ENCODE measurements at places on chromosomes 1 and 21.

DNA sequence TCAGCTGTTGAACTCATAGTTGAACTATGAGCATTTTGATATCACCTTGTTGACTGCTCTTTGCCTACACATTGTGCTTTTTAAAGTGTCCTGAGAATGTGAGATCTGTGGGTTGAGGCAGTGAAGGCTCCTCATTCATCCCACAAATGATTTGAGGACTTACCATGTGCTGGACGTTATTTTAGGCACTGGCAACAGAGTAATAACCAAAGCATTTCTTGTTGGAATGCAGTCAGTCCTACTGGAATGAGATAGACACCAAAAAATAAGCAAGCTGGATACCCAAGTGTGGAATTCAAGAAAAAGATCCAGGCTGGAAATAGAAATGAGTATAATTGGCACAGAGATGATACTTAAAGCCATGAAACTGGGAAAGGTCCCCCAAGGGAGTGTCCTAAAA is 73.4 kb downstream of the ZP4 start:
- DNase-seq = no peak

DNA sequence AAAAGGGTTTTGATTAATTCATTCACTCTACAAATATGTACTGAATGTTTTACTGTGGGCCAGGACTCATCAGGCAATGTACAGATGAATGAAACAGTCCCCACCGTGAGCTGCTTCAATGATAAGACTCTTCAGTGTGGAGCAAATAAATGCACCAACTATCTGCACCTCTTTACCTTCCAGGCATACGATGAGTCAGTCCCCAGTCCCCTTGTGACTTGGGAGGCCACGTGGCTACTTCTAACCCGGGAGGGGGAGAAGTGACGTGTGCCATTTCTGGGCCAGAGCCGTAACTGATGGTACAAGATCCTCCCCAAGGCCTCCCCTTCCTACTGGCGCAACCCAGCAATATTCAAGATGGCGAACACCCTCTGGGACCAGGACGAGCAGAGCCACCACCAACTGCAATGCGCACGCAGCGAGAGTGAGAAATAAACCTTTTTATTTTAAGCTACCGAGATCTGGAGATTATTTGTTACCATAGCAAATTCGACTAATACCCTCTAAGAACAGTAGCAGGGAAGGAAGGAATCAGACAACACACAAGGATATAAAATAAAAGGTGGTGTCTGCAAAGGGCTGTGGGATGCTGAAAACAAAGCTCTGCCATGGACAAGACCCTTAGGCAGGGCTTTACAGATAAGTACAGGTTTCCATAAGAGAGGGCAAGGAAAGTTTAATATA is 74.5 kb downstream of the NPHP4 start:
- no peak for DNase-seq

DNA sequence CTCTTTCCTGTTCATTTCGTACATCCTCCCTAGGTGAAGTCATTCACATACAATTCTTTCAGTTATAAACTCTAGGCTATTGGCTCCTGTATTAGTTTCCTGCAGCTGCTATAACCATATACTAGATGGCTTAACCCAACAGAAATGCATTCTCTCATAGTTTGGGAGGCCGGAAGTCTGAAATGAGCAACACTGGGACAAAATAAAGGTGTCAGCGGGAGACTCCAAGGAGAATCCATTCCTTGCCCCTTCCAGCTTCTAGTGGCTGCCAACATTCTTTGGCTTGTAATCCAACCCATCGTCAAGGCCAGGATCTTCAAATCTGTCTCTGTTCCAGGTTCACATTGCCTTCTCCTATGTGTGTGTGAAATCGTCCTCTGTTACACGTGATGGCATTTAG is 71.3 kb downstream of the TOR3A start:
- DNase-seq = no peak

DNA sequence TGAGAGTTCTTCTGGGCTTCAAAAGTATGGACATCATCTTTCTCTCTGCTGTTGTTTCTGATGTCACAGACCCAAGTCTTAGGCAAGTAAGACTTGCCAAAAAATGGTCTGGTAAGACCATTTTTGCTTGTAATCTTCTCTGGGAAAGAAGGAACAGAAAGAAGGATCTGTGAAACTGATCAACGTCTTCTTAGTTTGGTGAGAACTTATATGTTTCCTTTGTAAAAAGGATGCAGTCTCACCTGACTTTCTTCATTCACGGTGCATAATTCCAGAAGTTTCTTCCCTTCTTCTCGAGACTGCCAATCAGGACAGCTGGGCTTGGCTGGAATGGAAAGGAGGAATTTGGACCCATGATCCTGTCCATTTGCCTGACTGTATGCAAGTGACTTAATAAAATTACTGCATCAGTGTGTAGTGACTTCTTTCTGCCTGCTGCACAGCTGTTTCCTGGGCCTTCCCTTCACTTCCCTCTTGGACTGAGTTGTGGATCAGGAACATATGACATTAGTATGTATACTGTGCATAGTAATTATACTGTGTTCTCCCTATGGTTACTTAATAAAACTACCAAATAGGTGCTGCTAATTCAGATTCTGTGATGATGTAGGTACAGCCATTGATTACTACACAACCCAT is 7.6 kb upstream of the DENND1B start:
- no peak for DNase-seq

- DNase-seq = no peak
Measured at GRCh38 chr1:113978863-113979702, at the start of gene OLFML3. TSS of gene OLFML3 (plus strand) at chr1:113979474. CDS start at chr1:113979517, 43 bp downstream.

DNA sequence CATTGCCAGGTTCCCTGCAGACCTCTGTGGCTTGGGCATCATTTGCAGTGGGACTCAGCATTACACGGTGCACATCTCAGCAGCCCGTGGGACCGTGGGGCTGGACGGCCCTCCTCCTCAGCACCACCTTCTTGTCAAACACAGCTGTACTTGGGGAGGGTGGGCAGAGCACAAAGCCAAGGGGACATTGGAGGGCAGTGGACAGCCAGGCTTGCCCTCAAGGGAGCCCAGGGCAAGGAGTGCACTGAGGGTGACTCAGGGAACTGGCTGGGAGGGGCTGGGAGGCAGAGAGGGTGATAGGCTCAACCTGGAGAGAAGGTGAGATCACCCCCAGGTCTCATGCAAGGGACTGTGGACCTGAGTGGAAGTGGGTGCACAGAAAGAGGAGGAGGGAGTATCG is 3.4 kb downstream of the CAPN9 start:
- no peak for DNase-seq

DNA sequence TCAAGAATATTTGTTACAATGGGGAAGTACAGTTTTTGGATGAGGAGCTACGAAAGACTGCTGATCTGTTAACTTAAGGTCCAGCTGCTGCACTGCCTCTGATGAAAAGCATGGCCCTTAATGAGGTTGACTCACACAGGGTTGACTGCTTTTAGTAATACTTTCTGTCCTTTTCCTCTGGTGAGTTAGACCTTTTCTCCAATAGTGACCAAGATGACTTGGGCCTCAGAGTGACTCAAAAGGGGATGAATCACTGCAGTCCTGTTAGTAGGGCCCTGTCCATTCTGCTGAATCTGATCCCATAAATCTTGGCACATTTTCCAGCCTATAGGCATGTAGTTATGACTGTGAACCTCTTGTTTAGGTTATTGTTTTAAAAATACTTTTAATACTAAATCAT is 2.7 kb downstream of the DISP1 start:
- DNase-seq = no peak

GRCh38 chr1:218666263-218666662 is 321.1 kb downstream of the TGFB2 start:
- DNase-seq = no peak

DNA sequence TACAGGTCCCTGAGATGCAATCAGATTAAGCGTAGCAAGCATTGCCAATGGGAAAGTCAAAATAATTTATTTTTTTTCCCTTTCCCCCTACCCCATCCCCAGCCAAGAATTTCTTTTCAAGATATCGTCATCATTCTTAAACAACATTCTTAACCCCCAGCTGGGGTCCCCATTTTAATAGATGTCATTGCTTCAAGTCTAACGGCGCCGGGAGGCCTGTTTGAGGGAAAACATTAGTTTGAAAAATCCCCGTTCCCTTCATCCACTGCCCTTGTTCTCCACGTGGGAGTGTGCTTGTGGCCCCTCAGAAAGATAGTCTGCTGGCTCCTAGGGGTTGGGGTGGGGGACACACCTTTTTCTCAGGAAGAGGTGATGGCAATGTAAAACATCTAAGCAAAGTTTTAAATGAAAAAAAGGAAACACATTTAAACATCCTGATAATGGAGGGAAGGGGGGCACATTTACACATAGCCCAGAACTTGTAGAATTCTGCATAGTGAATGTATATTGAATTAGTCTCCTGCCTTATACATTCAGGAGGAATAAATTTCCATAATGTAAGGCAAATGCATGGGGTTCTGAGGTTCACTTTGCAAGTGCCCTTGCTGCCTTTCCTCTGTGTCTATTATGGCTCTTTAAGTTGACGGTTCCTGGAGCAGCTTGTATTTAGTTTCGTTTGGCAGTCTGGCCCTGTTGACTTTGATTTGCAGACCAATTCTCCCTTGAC is 6.8 kb downstream of the TRNP1 start:
- no peak for DNase-seq

- no peak for DNase-seq
Measured at GRCh38 chr1:154739654-154740053, 130.4 kb downstream of the KCNN3 start.

- no peak for DNase-seq
Measured at GRCh38 chr1:248805876-248806275, 19.8 kb downstream of the SH3BP5L start.

GRCh38 chr1:234602334-234603220 is 7.4 kb downstream of the IRF2BP2 start:
- no peak for DNase-seq

DNA sequence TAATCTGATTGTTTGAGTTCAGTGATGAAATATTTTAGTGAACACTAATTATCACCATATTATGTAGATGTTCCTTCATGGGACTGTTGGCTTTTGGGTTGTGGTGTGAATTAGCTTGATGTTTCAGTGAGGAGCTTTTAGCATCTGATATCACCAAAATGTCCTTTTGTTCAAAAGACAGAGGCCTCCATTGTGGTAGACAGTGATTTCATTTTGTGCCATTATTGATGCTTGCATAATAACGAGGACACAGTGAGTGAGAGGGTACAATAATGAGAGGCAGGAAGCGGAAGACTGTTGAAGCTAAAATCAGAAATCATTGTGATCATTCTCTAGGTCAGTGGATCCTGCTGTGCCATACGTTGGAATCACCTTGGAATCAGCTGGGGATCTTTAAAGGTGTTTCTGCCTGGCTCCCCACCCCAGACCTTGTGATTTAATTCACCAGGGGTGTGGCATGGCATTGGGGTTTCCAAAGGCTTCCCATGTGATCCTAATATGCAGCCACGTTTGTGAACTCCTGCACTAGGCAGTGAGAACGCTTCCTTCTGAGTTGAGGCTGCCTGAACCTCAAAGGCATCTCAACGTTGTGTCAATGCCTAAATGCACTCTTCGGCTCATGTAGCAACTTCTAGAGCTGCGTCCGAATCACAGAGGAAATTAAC is 82.1 kb upstream of the KIF1B start:
- no peak for DNase-seq

GRCh38 chr1:103250441-103250861 is 142.1 kb upstream of the COL11A1 start:
- no peak for DNase-seq

DNA sequence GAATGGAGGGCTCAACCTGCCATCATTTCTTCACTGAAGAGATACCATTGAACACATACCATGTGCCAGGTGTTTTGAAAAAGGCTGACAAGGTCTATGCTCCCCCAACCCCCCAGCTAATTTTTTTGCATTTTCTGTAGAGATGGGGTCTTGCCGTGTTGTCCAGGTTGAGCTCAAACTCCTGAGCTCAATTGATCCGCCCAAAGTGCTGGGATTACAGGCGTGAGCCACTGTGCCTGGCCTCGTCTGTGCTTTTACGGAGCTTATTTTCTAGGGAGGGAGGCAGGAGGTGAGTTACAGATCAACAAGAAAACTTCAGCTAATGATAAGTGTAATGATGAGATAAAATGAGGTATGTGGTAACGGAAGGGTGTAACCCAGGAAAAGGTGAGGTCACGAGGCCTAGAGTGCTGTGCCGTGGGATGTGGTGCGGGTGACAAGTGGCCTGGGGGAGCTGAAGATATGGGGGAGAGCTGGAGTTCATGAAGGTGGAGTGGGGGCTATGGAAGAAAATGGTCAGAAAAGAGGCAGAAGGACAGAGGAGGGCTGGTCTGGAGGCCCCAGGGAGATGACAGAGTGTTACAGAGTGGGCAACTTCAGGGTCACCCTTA is 28.2 kb downstream of the FAAH start:
- no peak for DNase-seq

DNA sequence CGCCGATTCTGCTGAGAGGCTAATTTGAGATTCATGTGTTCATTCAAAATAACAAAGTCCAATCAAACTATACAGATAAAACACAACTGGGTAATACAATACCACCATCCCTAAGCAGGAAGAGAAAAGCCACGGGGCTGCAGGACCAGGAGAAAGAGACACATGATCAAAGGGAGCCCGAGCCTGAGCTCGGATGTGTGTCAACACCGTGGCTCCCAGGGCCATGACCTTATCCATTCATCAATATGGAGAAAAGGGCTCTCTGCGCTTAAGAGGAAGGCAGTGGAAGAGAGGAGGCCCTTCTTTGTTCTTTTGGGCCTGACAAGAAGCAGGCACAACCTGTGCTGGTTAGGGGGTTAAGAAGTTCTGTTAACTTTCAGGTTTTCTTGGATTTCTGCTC is 56.7 kb downstream of the HUNK start:
- DNase-seq = no peak

DNA sequence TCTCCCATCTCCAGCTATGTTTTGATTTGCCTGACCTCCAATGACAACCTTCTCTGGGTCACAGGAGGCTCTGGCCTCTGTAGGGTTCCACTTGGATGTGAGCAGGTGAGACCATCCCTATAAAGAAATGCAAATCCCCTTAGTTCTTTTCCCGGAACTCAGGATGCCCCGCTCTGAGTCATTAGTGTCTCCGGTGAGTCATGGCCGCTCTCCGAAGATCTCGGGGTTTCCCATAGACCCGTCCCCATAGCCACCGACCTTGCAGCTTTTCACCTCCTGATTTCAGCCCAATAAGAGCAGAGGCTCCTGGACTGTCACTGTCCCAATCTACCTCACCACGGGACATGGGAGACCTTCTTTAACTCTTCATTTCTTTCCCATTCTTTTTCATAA is 98.2 kb downstream of the PGBD5 start:
- DNase-seq = no peak

Data from stimulated activated CD8-positive, alpha-beta memory T cell treated with anti-CD3 and anti-CD28 coated beads, Interleukin-2, amount 100 ng/mL, for 1 hour (primary cell).